Adrenal gland (tissue), 19 donors: ENCODE measurements at places on chromosomes 11 and 22. TPM values are rescaled to one million over a fixed set of nuclear protein-coding genes. Genes with fewer than 3 reads are reported as not detected.

DNA sequence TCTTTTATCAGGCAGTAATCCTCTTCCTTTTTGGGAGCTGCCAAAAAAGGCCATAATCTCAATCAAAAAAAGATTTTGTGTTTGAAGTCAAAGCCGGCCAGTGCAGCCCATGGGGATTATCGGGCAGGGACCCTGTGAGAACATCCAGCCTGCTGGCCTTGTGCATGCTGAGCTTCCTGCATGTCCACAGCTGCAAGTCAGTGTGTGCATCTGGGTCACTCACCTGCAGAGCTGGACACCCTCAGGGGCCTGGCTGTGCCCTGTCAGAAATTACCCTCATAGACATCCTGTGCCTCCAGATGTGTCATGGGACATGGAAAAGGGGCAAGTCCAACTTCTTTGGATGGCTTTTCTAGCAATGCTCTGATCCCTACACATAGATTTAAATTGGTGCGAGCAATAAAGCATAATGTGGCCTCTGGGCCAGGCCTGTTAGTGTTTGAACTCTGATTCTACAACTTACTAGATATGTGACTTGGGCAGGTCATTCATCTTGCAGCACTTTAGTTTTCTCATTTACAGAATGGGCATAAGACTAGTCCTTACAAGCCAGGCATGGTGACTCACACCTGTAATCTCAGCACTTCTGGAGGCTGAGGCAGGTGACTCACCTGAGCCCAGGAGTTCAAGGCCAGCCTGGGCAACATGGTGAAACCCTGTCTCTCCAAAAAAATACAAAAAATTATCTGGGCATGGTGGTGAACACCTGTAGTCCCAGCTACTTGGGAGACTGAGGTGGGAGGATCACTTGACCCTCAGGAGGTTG lies 81.6 kb upstream of the LARGE1 start:
- DNase-seq, result no peak
- H3K4me3 ChIP-seq, result no peak overlapping the region
- no peaks in the 10 kb centered on the region for H3K4me1 ChIP-seq
- no peak overlapping the region for H3K27ac ChIP-seq

The MRGPRX4 gene
- not detected for total RNA-seq

- H3K4me1 ChIP-seq, result no peaks in the 10 kb centered on the region
- DNase-seq, result no peak
- H3K36me3 ChIP-seq, result no peaks in the 10 kb centered on the region
- H3K4me3 ChIP-seq, result no peak overlapping the region
Measured at GRCh38 chr22:26740253-26740652, 82.9 kb downstream of the MIAT start.

The SMIM35 gene
- 0.10 TPM for total RNA-seq

DNA sequence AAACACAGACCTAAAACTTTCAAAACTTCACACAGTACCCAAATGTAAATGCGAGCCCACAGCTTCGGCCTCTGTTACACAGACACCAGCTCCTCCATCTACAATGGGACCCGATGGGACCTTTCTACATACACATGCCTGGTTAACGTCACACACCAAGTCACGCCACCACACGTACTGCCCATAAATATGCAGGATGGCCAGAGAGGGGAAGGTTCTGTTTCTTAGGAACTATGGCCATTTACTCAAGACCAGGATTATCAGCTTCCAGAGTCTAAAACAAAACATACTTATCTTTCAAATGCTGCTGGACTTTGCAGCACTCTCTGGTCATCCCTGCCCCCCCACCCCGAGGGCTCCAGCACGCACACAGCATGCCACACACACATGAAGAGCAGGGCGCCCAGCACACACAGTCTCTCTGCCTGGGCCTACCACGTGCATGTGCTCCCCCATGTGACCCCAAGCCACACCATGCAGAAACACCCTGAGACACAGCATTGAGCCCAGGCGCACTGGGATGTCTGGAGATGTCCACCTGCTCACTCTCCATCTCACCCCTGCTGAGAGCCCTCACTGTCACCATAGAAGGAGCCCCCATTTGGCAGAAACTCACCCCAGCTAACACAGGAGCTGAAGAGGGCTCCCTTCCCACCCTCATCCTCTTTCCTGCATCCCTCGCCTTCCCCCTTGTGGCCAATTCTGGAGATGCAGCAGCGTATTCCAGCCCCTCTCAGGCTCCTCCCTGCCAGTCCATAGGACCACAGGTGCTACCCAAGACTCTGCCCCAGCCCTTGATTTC lies 61.8 kb downstream of the SLC22A12 start:
- H3K4me1 ChIP-seq, result no peaks in the 10 kb centered on the region
- H3K27me3 ChIP-seq, result no peaks in the 10 kb centered on the region
- no peaks in the 10 kb centered on the region for H3K36me3 ChIP-seq
- DNase-seq, result peak; percentile 69

The RASD2 gene
- total RNA-seq, result 1.1 TPM

The PLAAT5 gene
- total RNA-seq, result 0.92 TPM

- H3K4me3 ChIP-seq, result no peak overlapping the region
- no peaks in the 10 kb centered on the region for H3K4me1 ChIP-seq
- H3K27ac ChIP-seq, result no peak overlapping the region
- H3K27me3 ChIP-seq, result no peaks in the 10 kb centered on the region
Measured at GRCh38 chr22:25641650-25642049, 77.2 kb downstream of the GRK3 start.

The OR6T1 gene
- not detected for total RNA-seq

The ANGPTL5 gene
- total RNA-seq, result 0.14 TPM

The FGF3 gene
- not detected for total RNA-seq

The MS4A6A gene
- 129 TPM for total RNA-seq

DNA sequence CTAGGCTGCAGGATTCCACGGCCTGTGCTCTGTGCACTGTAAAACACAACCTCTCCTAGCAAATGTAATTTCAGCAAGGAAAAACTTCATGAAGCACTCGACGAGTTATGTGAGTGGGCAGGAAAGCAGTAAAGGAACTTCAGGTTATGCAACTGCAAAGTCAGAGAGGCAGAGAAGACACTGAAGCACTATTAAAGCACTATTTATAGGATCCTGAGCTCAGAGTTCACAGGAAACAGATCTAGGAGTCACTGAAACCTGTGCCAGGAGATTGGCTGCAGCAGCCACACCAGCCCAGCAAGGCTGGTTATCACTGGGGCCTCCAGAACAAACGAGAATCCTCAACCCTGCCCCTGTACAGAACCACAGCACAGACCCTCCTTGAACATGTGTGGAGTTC lies 2.5 kb downstream of the SMIM35 start:
- no peak overlapping the region for H3K4me3 ChIP-seq
- no peaks in the 10 kb centered on the region for H3K36me3 ChIP-seq
- H3K4me1 ChIP-seq, result peaks cover 4% of the 10 kb centered on the region
- peak overlapping the region; percentile 56 for H3K27ac ChIP-seq
- DNase-seq, result peak; percentile 56

The NCR3LG1 gene
- total RNA-seq, result 0.76 TPM

- no peaks in the 10 kb centered on the region for H3K36me3 ChIP-seq
- no peak overlapping the region for H3K4me3 ChIP-seq
- H3K27me3 ChIP-seq, result no peaks in the 10 kb centered on the region
- no peak for DNase-seq
Measured at GRCh38 chr11:19258641-19259230, 18.0 kb upstream of the E2F8 start.

The ADAMTS8 gene
- total RNA-seq, result not detected

The RIMBP3C gene
- total RNA-seq, result not detected

The CRYBA4 gene
- not detected for total RNA-seq

DNA sequence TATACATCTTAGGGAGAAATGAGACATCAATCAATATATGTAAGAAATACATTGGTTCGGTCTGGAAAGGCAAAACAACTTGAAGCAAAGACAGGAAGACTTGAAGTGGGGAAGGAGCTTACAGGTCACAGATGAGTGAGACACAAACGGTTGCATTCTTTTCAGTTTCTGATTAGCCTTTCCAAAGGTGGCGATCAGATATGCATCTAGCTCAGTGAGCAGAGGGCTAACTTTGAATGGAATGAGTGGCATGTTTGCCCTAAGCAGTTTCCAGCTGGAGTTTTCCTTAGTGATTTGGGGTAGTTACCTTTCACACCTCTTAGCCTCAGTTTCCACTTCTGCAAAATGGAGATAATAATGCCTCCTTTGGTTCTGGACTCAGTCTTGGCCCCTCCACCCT lies 15.8 kb downstream of the LHFPL7 start:
- H3K4me3 ChIP-seq, result no peak overlapping the region
- no peak overlapping the region for H3K27ac ChIP-seq
- H3K36me3 ChIP-seq, result no peaks in the 10 kb centered on the region
- no peaks in the 10 kb centered on the region for H3K4me1 ChIP-seq
- H3K27me3 ChIP-seq, result no peaks in the 10 kb centered on the region

- DNase-seq, result no peak
- H3K27ac ChIP-seq, result no peak overlapping the region
- H3K4me3 ChIP-seq, result no peak overlapping the region
- no peaks in the 10 kb centered on the region for H3K27me3 ChIP-seq
- no peaks in the 10 kb centered on the region for H3K36me3 ChIP-seq
Measured at GRCh38 chr11:47987310-47987709, 7.0 kb downstream of the PTPRJ start.

- no peak for DNase-seq
- H3K27ac ChIP-seq, result no peak overlapping the region
- no peaks in the 10 kb centered on the region for H3K36me3 ChIP-seq
- H3K27me3 ChIP-seq, result no peaks in the 10 kb centered on the region
- H3K4me3 ChIP-seq, result no peak overlapping the region
Measured at GRCh38 chr11:130872513-130872912, 43.8 kb downstream of the SNX19 start.

- H3K4me3 ChIP-seq, result no peak overlapping the region
- DNase-seq, result peak; percentile 57
- H3K27me3 ChIP-seq, result no peaks in the 10 kb centered on the region
- H3K4me1 ChIP-seq, result no peaks in the 10 kb centered on the region
- H3K36me3 ChIP-seq, result no peaks in the 10 kb centered on the region
Measured at GRCh38 chr11:74453373-74453975, 13.9 kb downstream of the KCNE3 start.
